Stimulated activated CD4-positive, alpha-beta T cell treated with anti-CD3 and anti-CD28 coated beads, Interleukin-1b, Interleukin-23, amount 100 ng/mL, for 48 hours (primary cell): ENCODE measurements at places on chromosomes 2 and 18.

- DNase-seq, result no peak
Measured at GRCh38 chr2:196315388-196316049, 144.1 kb upstream of the STK17B start.

DNA sequence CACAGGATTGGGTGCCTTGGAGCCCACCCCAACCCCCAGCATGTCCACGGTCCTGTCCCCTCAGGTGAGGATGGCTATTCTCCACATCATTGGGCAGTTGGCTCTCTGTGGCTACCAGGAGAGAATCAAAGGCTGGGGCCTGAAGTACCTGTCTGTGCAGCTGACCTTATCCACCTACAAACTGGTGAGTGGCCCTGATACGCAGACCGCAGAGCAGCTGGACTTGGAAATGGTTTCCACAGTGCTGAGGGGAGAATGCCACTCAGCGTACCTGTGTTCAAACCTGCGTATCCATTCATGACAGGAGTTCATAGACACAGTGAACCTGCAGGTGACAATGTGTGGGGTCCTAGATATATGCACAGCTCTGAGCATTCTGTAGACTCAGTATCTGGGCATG is 21.6 kb downstream of the MROH2A start:
- DNase-seq, result no peak

DNA sequence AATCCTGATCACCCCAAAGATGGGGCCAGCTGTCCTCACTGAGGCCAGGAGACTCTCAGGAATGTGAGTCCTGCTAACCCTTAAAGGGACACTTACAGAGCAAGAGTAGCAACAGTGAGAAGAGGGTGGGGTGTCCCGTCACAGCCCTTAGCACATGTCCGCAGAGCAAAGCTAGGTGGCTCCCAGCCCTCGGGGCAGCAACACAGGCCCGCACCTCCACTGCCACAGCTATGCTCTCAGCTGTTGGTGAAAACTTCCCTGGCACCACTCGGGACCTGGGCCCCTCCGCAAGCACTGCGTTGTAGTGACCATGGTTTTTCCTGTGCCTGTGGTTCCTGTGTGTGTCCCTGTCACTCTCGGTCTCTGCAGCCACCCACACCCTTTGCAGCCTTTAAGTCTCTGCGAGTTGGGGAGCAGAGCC is 76.4 kb upstream of the UXS1 start:
- DNase-seq, result no peak

DNA sequence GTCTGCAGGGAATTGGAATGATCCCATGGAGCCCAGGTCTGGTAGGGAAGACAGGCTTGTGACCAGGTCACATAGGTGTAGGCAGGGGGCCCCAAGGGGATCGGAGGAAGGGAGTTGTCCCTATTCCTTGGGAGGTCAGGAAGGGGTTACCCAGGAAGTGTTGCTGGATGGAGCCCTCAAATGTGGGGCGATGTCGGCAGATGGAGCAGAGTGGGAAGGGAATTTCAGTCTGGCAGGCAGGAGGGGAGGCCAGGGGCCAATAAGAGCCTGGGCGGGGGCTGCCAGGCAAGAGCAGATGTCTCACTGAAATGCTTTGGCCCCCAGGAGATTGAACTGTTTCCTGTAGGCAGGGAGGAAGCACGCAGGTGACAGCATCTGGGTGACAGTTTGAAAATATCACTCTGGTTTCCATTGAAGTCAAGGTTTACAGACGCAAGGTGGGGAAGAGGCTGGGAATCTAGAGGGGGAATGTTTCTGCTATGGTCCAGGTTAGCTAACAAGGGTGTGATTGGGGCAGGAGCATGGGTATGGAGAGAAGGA is 81.5 kb upstream of the SMAD2 start:
- no peak for DNase-seq

DNA sequence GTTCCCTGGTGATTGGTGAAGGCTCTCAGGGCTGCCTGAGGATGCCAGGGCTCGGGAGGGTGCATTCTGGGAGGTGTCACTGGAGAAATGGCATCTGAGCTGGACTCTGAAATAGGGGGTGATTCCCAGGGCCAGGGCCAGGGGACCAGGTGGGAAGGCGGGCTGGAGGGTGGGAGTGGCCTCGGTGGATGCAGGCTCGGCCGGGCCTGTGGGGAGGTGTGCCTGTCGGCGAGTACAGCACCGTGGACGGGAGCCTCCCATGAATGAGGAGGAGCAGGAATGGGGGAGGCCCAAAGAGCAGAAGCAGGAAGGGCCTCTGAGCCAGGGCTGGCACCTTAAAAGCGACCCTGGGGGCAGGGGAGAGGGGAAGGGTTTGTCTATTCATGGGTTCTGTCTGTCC is 116.8 kb downstream of the GBX2 start:
- DNase-seq, result no peak

- DNase-seq, result no peak
Measured at GRCh38 chr2:135954020-135954601, 31.3 kb downstream of the DARS1 start.
